ENCODE measurements at places on chromosomes 4 and X.

GRCh38 chrX:151359931-151360871 is 36.8 kb upstream of the VMA21 start:
- no peak for DNase-seq

DNA sequence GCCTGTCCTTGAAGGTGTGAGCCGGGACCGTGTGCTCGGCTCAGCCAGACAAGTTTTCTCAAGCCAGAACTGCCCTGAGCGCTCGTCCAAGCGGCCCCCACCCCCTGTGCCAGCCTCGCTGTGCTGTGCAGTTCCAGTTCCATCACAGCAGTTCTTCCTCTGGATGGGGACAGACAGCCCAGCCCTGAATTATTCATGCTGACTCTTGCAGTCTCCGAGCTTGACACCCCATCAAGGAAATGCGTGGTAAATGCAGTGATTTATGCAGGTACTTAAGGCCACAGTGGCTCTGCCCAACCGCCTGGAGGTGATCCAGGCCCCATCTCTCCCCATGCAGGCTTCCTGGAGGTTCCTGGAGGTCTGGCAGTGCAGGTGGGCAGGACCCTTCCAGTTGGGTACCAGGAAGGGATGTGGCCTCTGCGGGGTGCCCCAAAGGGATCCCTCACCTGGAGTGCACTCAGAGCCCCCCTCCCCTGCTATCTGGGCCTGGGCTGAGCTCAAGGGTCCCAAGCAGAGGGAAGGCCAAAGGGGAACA is 44.8 kb upstream of the HMX1 start:
- no peak for DNase-seq

DNA sequence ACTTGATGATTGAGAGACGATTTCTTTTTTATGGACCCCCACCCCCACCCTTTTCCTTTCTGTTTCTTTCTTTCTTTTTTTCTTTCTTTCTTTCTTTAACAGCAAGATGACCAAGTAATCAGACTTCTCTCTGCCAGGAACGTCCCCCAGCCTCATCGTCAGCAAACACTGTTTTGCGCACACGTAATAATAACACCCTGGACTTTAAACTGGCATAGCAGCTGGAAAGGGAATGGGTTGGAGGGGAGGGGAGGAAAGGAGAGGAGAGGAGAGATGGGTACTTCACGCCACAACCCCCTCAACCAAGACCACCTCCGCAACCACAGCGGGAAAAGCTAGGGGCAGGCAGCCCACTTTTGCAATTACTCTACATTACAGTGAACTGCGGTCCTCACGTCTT is 1.1 kb downstream of the GABRA2 start:
- DNase-seq = no peak

DNA sequence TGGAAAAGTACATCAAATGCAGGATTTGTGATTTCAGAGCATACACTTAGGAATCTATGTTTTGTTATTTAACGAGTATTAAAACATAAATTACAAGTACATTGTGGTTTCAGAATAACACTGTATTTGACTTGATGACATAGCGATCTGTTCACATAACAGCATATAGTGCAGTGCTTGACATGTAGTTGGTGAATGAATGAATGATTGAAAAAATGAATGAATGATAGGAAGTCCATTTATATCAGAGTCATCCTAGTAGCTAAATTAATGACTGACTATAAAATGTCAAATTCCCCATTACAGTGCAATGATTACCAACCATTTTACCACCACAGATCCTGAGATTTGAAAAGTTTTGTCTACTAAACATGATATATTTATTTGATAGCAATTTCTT is 114.6 kb upstream of the FAT1 start:
- DNase-seq = no peak

GRCh38 chr4:101238706-101239105 is 108.6 kb downstream of the PPP3CA start:
- no peak for DNase-seq

- no peak for DNase-seq
These were observed 170.3 kb downstream of the VEGFC start for GRCh38 chr4:176622251-176622948.

- no peak for DNase-seq
These were observed 140.4 kb upstream of the MAD2L1 start for GRCh38 chr4:120207021-120207420.

DNA sequence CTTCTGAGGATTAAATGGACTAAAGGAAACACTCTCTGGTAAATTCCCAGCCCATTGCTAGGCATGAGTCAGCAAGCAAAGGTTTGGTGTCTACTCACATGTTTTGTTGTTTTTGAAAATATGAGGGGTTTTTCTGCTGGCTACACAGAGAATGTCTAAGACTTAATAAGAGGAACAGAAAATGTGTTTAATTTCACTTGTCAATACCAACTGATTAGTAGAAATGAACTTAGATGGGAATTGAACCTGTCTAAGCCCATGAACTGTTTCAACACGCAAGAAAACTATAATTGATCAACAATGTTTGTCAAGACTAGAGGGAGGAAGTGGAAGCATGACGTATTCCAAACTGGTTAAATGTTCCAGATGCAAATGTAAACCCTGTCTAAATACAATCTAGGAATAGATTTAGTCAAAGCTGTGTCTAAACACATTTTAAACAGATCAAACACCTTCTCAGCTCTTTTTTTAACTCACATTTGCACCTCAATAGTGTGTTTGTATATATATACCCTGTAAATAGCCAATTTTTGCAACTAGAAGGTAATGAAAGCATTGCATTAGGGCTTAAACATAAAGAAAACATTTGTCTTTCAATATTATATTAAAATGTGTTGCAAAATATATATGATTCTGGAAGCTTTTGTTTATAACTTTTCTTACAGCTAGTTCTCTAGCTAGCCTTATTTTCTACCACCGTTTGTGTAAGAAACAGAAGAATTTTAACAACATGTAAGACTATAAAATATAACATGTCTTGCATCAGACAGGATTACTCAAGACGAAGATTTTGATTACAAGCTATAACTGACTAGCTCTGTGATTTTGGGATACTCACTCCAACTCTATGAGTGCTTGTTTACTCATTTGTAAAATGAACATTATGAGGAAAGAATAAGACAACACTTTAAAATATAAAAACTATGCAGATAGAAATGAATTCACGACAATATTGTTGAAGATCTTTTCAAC is 607.8 kb downstream of the FSTL5 start:
- no peak for DNase-seq

DNA sequence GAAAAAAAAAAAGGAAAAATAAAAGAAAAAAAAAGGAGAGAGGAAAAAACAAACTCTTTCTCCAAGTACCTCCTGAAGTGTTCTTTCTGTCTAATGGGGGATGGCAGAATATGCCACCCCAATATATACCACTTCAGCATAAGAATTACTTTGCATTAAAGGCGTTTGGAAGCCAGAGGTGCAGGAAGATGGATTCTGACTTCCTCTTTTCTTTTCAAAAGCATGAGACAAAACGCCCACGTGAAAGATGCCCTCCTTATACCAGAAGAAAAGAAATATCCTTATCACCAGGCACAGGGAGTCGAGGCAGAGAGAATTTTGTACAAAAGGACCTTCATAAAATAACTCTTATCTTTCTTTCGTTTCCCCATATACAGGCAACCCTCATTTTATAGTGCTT is 40.9 kb downstream of the COX18 start:
- DNase-seq = no peak

Measured in NCI-H2081 treated with DMSO at 0.1 percent for 48 hours (cell line).